IMR-90 (cell line): ENCODE measurements at places on chromosomes 7 and 10. TPM values are rescaled to one million over a fixed set of nuclear protein-coding genes. Genes with fewer than 3 reads are reported as not detected.

- DNase-seq: no peak
These were observed at the start of gene AQP1 for GRCh38 chr7:30911561-30911969. Gene AQP1 (plus strand): TSS chr7:30911853. CDS start chr7:30911910, 57 bp downstream.

ABCC2 gene
- total RNA-seq: 0.28 and 0.36 TPM in 2 replicates

DNA sequence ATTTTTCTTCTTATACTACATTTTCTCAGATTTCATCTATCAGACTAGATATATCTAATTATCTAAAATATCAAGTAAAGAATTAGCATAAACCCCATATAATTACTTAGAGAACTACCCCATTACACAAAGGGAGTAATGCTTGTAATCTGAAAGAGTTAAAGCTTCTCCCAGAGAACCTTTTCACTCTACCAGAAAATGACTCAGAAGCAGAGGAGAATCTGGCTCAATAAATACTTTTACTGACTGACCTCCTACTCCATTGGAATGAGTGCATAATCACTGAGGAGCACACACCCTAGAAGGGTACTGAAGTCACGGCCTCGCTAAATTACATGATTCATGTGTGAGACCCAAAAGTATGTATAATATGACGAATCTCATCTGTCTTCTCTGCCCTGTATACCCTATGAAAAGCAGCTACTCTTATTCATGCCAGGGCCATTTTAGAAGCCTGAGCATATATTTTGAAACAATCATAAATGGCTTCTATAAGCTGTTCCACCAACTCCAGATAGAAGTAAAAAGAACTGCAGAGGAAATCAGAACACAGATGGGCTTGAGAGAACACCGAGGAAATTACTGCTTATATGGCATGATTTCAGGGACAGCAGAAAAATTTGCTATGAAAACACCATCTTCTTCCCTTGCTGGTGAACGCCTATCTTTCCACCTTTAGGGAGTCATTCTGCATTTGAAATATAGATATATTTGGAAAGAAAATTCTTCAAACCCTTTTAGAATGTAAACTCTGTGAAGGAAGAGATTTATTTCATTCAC, 32.7 kb downstream of the DNMBP start:
- peak; percentile 92 for DNase-seq

DNA sequence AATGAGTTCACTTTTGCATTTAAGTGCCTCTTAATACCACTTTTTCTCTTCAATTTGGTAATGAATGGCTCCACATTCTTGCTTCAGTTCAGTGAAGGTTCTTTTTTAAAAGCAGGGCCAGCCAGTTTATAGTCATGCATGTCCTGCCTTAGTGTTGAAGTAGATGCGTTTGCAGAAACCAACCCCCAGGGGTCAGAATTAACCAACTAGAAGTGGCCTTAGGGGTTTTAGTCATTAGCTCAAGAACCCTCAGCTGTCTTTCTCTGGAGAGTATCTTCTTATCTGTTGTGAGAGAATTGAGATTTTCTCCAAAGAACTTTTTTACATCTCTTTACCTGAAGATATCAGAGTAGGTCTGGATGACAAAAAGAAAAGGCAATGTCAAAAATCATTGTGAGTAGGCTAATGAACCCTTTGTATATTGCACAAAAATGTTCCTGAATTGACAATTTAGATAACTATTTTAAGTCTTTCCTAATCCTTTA, 82.2 kb downstream of the PIK3CG start:
- peak; percentile 83 for DNase-seq

DNA sequence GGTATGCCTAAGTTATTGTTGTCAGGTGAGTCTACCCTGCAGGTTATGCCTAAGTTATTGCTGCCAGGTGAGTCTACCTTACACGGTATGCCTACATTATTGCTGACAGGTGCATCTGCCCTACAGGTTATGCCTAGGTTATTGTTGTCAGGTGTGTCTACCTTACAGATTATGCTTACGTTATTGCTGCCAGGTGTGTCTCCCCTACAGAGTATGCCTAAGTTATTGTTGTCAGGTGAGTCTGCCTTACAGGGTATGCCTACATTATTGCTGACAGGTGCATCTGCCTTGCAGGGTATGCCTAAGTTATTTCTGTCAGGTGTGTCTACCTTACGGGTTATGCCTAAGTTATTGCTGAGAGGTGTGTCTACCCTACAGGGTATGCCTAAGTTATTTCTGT, 64.2 kb downstream of the AKR1C4 start:
- DNase-seq: no peak

- no peak for DNase-seq
These were observed 54.9 kb downstream of the MET start for GRCh38 chr7:116726713-116727431.

HOGA1 gene
- total RNA-seq: 0.36 and 0.56 TPM in 2 replicates

- DNase-seq: peak; percentile 23
These were observed 237.9 kb downstream of the MGMT start for GRCh38 chr10:129704786-129705525.

GRCh38 chr10:73480158-73480557, 15.7 kb downstream of the PPP3CB start:
- peak; percentile 79 for DNase-seq

OR2A2 gene
- total RNA-seq: not detected in 2 replicates
